ENCODE measurements at places on chromosomes 6 and 20.

GRCh38 chr20:31903627-31904386 is 33.4 kb downstream of the TTLL9 start:
- no peak for DNase-seq
- H3K27ac ChIP-seq: no peak overlapping the region
- H3K36me3 ChIP-seq: no peaks in the 10 kb centered on the region
- H3K27me3 ChIP-seq: no peaks in the 10 kb centered on the region
- H3K4me1 ChIP-seq: no peaks in the 10 kb centered on the region

- no peak overlapping the region for H3K27ac ChIP-seq
- no peaks in the 10 kb centered on the region for H3K36me3 ChIP-seq
- DNase-seq: no peak
- no peaks in the 10 kb centered on the region for H3K4me1 ChIP-seq
Observed at GRCh38 chr20:59481477-59482018, 122.8 kb upstream of the PHACTR3 start.

GRCh38 chr6:37473364-37474095 is 26.2 kb downstream of the CCDC167 start:
- H3K27me3 ChIP-seq: no peaks in the 10 kb centered on the region
- no peak overlapping the region for H3K27ac ChIP-seq
- DNase-seq: peak; percentile 32
- H3K4me1 ChIP-seq: no peaks in the 10 kb centered on the region

DNA sequence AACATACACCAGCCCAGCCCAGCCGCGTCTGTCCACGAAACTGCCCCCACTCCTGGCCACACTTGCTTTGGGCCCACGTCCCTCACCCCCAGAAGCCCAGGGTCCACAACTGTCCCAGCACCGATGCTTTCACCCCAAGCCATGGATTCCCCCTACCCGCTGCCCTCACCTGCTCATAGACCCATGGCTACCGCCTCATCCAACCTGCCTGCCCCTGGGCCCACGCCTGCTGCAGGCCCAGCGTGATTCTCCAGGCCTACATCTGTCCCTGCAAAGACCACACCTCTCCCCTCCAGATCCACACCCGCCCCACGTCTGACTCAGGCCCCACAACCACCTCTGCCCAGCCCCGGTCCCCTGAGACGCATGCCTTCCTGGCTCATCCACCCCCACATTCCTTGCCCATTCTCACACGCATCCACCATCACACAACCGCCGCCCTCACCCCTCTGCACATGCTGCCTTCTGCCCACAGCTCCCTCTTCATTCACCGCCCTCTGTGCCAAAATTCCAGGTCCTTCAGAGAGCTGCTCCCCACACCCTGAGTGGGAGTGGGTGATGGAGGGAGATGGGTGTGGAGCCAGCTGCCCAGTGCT is 86.7 kb downstream of the GRM4 start:
- H3K4me1 ChIP-seq: peaks cover 3% of the 10 kb centered on the region
- peaks cover 6% of the 10 kb centered on the region for H3K27me3 ChIP-seq
- no peak overlapping the region for H3K4me3 ChIP-seq

GRCh38 chr6:158686311-158686710 is 36.5 kb downstream of the SYTL3 start:
- no peak overlapping the region for H3K27ac ChIP-seq
- DNase-seq: no peak
- H3K27me3 ChIP-seq: no peaks in the 10 kb centered on the region
- no peak overlapping the region for H3K4me3 ChIP-seq
- H3K4me1 ChIP-seq: no peaks in the 10 kb centered on the region
- no peaks in the 10 kb centered on the region for H3K36me3 ChIP-seq

DNA sequence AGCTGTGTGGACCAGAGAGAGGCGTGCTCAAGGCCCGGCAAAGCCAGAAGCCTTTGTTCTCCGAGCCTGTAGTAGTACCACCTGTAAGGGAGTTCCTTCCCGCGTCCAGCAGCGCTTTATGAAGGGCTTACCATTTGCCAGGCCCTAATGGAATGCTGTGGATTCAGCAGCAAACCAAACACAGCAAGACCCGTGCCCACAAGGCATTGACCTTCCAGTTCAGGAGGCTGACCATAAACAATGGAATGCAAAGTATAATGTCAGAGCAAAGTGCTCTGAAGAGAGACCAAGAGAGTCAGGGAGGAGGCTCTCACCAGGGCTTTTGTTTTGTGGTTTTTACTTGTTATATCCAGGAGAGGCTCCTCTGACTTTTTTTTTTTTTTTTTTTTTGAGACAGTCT is 209.8 kb downstream of the ZMYND8 start:
- no peak overlapping the region for H3K27ac ChIP-seq
- peaks cover 10% of the 10 kb centered on the region for H3K4me1 ChIP-seq
- DNase-seq: peak; percentile 84

- H3K27me3 ChIP-seq: peaks cover 3% of the 10 kb centered on the region
- no peaks in the 10 kb centered on the region for H3K36me3 ChIP-seq
- no peaks in the 10 kb centered on the region for H3K4me1 ChIP-seq
- no peak overlapping the region for H3K4me3 ChIP-seq
- no peak for DNase-seq
Observed at GRCh38 chr6:116456927-116457326, 4.2 kb upstream of the CALHM6 start.

DNA sequence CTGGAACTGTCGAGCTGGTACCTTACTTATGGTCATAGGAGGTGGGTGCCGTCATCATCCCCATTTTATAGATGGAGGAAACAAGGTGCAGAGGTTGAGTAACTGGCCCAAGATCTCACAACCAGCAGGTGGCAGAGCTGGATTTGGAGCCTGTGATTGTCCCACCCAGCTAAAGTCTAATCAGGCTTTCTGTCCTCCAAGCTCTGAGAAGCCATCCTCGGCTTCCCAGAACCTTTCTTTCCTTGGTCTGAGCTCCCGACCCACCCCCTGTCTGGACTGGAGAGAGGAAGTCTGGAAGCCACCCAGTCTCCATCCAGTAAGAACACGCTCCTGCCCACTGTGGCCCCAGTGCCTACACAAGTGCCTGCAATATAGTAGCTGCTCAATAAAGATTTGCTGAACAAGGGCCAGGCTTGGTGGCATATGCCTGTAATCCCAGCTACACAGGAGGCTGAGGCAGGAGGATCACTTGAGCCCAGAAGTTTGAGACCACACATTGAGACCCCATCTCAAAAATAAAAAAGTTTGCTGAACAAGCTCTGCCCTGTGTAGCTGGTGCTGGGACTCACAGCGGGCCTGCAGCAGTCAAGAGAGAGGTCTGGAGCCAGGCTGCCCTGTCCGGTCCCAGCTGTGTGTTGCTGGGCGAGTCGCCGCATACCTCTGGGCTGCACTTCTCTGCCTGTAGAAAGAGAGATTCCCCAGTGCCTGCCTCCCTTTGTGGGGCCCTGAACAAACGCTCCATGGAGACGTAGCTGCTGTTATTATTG is 32.5 kb upstream of the DLGAP4 start:
- DNase-seq: no peak
- H3K4me3 ChIP-seq: no peak overlapping the region
- no peak overlapping the region for H3K27ac ChIP-seq
- H3K27me3 ChIP-seq: peaks cover 16% of the 10 kb centered on the region
- no peaks in the 10 kb centered on the region for H3K4me1 ChIP-seq

DNA sequence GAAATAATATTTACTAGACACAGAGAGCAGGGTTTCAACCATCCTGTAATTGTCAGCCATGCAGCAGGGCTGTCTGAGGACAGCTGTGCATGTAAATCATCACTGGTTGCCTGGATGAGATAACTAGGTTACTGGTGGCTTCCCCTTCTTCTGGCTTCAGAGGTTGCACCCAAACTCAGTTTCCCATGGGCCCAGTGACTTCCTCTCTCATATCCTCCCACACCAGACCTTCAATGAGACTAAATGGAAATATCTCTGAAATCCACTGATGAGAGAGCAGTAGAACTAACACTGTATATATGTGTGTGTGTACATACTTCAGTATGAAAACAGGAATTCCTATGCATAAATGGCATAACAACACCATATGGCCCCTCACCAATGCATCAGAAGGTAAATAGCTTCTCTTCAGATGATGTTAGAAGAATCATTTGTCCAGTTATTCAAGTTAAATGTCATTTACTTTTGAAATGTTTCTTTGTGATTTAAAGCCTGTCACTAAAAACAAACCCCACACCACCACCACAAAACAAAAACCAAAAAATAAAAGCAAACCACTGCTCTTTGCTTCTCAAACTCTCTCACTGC is 51.0 kb upstream of the IL20RA start:
- H3K4me3 ChIP-seq: no peak overlapping the region
- no peaks in the 10 kb centered on the region for H3K4me1 ChIP-seq
- H3K27me3 ChIP-seq: peaks cover 2% of the 10 kb centered on the region
- no peak for DNase-seq

- H3K27ac ChIP-seq: no peak overlapping the region
- no peaks in the 10 kb centered on the region for H3K36me3 ChIP-seq
- H3K4me1 ChIP-seq: no peaks in the 10 kb centered on the region
- no peak for DNase-seq
- H3K4me3 ChIP-seq: no peak overlapping the region
Observed at GRCh38 chr6:148422085-148422484, 79.4 kb downstream of the SASH1 start.

DNA sequence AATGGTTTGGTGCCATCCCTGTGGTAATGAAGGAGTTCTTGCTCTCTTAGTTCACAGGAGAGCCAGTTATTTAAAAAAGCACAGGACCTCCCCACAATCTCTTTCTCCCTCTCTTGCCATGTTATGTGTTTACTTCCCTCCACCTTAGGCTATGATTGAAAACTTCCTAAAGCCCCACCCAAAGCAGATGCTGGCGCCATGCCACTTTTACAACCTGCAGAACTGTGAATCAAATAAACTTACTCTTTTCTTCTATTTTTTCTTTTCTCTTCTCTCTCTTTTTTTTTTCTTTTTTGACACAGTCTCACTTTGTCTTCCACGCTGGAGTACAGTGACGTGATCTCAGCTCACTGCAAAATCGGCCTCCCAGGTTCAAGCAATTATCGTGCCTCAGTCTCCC is 508.4 kb upstream of the EPHA7 start:
- DNase-seq: no peak
- H3K27me3 ChIP-seq: no peaks in the 10 kb centered on the region
- no peak overlapping the region for H3K27ac ChIP-seq
- no peaks in the 10 kb centered on the region for H3K4me1 ChIP-seq

- no peaks in the 10 kb centered on the region for H3K36me3 ChIP-seq
- peaks cover 55% of the 10 kb centered on the region for H3K27me3 ChIP-seq
Observed at GRCh38 chr20:1185790-1186334, 1.1 kb upstream of the TMEM74B start.

DNA sequence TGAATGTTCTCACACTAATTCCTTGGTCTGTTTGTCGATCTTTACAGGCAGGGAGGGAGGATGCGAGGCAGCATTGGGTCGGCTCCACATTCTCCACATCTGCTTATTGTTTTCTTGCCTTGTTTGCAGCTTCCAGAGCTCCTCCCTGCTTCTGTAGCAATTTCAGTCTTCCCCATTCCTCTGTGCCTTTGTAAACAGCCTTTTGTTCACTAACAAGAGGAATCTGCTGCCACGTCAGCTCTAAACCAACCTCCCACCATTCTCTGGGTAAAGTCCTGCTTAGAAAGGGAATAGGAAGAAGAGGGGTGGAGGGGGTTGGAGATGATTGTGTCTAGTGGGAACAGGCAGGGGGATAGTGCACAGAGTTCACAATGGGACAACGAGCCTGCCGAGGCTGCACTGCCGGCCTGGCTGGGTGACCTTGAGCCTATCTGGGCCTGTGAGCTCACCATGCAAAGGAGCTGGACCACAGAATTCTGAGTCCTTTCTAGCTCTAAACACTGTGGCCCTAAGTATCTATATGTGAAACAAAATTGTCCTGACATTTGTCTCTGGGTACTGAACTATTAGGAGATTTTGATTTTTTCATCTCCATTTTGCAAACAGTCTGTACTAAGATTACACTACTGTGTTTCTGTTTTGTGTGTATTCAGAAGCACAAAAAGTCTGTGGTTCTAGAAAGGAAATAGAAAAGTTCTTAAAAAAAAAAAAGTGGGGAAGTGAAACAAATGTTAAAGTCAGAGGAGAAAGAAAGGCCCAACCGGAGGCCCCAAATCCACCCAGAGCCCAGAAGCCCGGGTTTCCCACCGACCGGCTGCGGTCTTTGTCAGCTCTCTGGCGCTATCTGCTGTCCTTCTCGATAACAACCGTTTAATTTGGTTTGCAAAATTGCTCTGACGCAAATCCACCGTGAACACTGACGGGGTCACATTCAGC is 1.4 kb upstream of the PRND start:
- peak; percentile 46 for DNase-seq
- H3K27ac ChIP-seq: peak overlapping the region; percentile 35
- no peak overlapping the region for H3K4me3 ChIP-seq
- H3K27me3 ChIP-seq: peaks cover 17% of the 10 kb centered on the region
- H3K4me1 ChIP-seq: peaks cover 3% of the 10 kb centered on the region

DNA sequence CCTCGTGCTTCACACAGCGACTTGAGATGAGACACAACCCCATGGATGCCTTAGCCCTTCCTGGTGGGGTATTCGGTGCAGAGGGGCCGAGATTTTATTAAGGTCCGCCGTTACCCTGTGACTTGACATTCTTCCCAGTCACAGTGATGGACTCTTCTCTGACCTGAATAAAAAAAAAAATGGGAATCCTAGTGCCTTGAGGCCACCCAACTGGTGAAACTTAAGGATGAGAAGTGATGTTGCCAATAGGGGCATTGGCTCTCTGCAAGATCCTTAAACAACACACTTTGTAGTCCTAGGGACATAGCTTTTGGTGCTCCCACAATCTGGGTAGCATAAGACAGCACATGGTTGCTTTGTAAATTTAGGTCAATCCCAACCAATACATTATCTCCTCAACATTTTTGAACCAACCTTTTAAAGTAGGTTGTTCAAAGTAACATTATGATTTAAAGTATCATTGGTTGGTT is 814 bp upstream of the ADNP start:
- peaks cover 52% of the 10 kb centered on the region for H3K36me3 ChIP-seq
- no peak overlapping the region for H3K4me3 ChIP-seq
- no peak for DNase-seq
- H3K27me3 ChIP-seq: no peaks in the 10 kb centered on the region

GRCh38 chr6:98716341-98716740 is 118.0 kb upstream of the POU3F2 start:
- no peaks in the 10 kb centered on the region for H3K36me3 ChIP-seq
- no peak overlapping the region for H3K27ac ChIP-seq
- no peaks in the 10 kb centered on the region for H3K27me3 ChIP-seq
- no peaks in the 10 kb centered on the region for H3K4me1 ChIP-seq

GRCh38 chr6:90044833-90045381 is 150.6 kb downstream of the GJA10 start:
- peak; percentile 95 for DNase-seq
- H3K4me1 ChIP-seq: peaks cover 16% of the 10 kb centered on the region

GRCh38 chr20:20425823-20426654 is 58.1 kb downstream of the INSM1 start:
- no peak overlapping the region for H3K4me3 ChIP-seq
- DNase-seq: no peak
- no peaks in the 10 kb centered on the region for H3K4me1 ChIP-seq
- no peak overlapping the region for H3K27ac ChIP-seq
- H3K27me3 ChIP-seq: no peaks in the 10 kb centered on the region

Data from astrocyte (in vitro differentiated cells and primary cell).